Caudate nucleus (tissue), 63 donors: ENCODE measurements at places on chromosomes 5 and 9.

DNA sequence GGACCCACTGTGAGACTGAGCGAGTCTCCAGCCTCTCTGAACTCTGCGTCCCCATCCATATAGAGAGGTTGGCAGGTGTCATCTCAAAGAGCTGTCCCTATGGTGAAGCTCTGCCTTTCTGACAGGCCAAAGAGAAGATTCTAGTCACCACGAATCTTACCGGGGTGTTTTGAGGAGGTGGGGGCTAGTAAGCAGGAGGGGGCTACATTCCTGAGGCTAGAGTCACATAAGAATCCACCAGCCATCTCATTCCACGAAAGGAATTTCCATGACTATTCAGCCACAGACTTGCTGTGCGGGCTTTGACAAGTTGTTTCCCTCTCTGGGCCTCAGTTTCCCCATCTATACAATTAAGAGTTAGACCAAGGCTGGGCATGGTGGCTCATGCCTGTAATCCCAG, 16.3 kb downstream of the PDGFRB start:
- DNase-seq: no peak

DNA sequence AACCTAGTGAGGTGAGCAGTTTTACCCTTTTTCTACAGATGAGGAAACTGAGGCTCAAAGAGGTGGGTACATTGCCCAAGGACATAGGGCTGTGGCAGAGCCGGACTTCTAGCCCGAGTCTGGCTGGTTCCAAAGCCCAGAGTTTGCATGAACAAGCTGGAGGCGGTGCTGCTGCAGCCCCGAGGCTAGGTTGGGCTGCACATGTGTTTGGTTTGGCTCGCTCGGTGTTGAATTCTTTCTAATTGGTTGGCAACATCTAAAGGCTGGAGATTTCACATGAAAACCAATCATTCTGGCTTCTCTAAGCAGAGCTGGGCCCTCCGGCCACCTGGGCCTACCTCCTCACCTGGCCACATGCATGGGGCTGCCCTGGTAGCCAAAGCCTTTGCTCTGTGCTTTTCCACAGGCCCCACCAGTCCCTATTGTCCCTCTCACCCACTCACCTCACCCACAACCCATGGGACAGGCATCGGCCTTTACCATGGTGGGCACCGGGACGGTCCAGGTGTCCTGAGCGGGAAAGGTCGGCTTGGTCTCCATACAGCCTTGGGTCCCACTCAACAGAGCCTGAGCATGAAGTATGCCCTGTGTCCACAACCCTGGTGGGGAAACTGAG, 262.3 kb downstream of the NSG2 start:
- DNase-seq: no peak

DNA sequence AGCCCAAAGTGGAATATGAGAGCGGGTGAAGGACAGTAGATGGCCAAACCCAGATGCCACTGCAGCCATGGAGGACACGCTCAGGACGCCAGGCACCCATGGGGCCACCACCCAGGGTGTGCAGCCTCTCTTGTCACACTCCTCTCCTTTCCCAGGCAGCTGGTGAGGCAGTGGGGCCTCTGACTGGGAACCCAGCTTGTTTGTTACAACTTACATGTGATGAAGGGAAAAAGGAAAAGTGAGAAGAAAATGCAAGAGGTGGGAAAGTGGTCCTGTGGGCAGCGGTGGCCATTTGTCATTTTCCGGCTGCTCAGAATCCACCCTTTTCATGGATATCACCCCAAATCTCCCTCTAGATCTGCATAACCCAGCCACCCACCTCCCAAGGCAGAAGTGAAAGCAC, 62.7 kb upstream of the UNC5A start:
- no peak for DNase-seq

- DNase-seq: no peak
These were observed 97.2 kb downstream of the CARTPT start for GRCh38 chr5:71816307-71816706.
